ENCODE measurements at places on chromosomes 16 and 17.
A peak's percentile ranks its signal among the peaks of the same experiment; 100 is the strongest.

GRCh38 chr17:61635913-61636432 is 45.0 kb upstream of the NACA2 start:
- no peak for DNase-seq

DNA sequence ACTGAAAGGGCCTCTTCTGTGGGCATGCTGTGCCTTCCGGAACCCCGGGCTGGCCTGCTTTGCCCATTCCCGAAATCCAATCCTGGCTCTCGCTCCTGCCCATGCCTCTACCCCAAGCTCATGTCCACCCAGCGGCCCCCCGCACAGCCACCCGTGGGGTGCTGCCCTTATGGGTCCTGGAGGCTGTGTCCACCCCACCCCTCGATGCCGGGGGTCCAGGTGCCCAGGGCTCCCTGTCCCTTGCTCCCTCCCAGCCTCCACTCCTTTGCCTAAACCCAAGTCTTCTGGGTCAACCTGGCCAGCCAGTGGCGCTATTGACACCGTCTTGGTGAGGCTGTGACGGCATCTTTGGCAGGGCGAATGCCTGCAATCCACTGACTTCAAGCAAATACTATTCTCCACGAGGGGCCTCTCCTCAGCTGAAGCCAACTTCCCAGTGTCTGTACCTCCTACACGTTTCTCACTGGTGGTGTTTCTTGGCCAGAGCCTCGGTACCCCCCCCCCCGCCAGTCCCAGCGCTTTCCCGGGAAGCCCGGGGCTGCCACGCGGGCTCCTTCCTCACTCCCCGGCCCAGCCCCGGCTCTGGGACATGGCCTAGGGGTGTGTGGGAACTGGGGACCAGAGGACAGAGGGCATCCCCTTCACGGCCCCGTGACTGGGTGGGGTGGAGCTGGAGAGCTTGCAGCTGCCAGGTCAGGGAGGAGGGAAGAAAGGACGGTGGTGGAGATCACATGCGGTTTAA is 12.2 kb upstream of the DUS1L start:
- DNase-seq = no peak

DNA sequence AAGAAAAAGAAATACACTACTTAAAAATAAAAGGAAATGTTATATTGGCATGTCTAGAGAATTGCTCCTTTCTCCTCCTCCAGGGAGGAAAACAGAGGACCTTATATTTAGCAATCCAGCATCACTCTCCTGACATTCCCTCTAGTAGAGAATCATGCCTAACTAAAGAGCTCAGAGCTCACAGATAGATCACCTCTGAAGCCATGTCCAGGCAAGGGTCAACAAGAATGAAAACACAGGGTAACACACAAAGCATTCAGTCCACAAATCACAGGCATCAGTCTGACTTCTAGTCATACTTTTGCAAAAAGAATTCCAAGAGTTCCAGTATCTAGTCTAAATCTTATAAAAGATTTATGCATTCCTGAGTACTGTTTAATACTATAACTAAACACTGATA is 4.4 kb upstream of the HASPIN start:
- DNase-seq = no peak

DNA sequence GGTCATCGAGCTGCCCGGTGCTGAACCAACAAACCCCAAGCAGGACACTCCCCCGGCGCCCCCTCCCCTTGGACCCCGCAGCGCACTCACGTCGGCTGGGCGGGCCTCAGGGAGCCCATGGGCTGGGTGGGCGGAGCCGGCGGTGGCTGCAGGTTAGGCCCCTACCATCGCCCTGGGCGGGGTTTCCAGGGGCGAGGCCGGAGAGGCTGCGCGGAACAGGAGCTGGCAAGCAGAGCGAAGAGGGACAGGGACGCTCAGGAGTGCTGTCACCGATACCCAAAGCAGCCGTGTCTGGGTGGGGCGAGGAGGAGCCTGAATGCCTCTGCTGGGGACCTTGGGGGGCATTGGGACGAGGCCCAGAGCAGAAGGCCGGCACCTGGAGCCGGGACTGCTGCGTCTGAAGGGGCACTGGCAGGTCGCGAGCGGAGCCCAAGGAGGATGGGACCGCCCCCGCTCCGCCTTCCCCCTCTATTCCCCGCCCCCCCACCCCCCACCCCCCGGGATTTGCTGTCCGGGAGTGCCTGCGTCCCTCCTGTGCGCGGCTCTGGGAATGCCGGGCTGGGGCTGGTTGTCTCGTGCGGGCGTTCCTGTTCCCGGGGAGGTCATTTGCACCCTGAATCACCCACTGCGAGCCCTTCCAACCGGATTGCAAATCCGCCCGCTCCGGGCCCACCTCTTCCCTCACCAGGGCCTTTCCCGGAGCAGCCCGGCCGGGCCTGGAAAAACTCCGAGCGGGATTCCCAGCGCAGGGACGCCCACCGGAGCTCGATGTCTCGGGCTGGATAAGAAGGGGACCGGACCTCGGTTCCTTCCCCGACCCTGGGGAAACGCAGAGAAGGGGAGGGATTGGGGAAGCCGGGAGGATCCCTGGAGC is 902 bp downstream of the ARHGAP27 start:
- DNase-seq = peak; percentile 79

DNA sequence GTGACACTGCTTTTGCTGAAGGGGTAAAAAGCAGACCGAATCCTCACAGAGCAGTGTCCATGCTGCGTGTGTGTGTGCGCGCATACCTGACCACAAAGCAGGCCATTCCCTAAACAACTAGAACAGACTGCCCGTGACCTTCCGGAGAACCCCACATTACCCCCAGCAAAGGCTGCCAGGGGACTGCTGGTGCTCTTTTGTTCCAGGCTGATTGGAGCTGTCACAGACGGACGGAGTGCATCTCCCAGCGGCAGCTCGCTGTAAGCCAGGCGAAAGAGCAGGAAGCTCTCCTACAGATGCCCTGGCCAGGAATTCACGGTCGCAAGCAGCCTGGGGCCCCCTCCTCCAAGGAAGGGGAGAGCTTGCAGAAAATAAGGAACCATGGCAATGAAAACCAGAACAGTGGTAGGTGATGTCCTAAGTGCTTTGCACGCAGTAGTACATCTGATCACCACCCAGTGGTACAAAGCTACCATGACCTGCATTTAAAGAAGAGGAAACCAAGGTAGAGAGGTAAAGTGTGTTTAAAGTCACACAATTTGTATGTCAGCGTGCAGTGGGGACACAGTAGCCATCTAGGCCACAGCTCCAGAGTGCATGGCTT is 153.4 kb upstream of the DYNLRB2 start:
- DNase-seq = no peak
